ENCODE measurements at places on chromosomes 7 and 10.

GRCh38 chr10:65710306-65710705, 1215.5 kb upstream of the LRRTM3 start:
- DNase-seq: no peak

DNA sequence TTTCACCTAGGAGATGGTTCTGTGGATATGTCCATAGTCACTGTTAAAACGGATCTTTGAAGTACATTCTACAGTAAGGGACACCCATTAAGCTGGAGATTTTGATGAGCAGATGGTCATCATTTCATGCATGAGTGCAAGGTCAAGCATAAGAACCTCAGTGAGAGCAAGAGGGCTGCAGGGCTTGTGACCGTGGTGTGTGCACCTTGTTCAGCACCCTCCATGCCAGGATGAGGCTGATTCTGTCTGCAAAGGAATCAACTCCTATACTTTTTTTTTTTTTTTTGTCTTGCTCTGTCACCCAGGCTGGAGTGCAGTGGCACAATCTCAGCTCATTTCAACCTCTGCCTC, 17.6 kb downstream of the PDSS1 start:
- DNase-seq: no peak

DNA sequence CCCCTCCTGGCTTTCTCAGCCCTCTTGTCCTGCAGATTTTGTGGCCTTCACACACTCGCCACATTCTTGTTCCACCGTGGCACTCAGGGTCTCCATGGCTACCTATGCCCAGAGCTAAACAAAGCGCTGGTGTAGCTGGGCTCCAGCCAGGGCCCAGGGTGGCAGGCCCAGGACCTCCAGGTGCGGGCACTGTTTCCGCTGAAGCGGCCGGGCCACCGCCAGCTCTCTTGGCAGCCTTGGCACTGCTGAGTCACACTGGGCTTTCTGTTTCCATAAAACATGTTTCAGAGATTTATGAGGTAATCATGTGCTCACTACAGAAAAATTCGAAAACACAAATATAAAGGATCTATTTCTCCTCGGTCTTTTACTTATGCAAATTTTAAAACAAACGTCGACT, 51.3 kb downstream of the AOC1 start:
- no peak for DNase-seq

GRCh38 chr10:64067009-64067606, 545.9 kb downstream of the REEP3 start:
- no peak for DNase-seq

- DNase-seq: no peak
Measured at GRCh38 chr10:79982861-79983260, 34.0 kb upstream of the SFTPD start.

DNA sequence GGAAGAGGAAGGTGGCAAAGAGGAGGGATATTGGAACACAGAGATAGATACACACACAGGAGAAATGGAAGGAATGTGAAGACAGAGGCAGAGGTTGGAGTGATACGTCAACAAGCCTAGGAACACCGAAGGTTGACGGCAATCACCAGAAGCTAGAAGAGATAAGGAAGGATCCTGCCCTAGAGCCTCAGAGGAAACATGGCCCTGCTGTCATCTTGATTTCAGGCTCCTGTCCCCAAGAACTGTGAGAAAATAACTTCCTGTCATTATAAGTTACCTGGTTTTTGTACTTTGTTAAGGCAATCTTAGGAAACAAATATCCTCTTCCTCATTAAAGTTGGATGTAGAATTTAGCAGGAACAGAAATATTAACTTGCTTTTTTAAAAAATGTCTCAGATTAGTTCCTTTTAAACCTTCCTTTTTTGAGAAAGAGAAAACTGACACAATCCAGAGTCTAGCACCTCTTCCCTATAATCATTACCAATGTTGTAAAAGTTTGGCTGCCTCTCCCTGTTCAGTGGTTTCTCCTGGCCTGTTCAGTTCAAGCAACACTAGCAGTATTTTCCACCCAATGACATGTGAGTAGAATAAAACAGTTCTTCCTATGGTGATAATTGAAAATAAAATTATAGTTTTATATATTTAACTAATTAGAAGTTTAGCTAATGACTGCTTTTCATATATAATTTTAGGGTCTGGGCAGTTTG, 28.8 kb upstream of the GNAI1 start:
- DNase-seq: no peak

Data from GM12864 (cell line).